ENCODE measurements at places on chromosomes 5 and 9.

- no peak for DNase-seq
Observed at GRCh38 chr5:179274321-179275315, 70.6 kb downstream of the ADAMTS2 start.

DNA sequence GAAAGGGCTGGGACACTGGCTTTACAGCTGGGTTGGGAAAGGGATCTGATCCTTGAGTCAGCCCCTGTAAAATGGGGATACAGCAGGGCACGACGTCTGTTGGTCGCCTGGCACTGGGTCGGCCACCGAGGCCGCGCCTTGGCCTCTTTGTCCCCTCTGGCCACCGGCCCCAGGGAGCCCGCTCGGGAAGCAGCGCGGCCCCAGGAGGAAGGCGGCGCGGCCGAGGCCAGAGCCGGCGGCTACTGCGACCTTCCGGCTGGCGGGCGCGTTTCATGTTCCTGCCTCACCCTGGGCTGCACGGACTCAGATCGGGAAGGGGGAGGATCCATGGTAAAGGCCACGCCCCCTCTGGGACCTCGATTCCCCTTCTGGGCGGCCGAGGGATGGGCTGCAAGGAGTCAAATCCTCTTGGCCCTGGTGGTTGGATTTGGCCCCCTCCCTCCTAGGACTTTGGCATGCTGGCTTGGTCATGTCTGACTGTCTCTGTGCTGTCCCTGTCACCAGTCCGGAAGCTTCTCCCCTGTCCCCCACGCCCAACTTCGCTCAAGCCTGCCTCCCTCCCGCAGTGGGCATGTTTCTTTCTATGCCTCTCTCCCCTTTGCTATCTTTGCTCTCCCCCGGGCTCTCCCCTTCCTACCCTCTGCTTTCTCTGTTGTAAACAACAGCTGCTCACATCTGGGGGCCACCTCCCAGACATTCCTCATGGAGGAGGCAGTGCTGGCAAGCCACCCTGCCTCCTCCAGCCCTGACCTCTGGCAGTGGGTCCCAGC is 25.8 kb downstream of the FPGS start:
- DNase-seq: no peak

DNA sequence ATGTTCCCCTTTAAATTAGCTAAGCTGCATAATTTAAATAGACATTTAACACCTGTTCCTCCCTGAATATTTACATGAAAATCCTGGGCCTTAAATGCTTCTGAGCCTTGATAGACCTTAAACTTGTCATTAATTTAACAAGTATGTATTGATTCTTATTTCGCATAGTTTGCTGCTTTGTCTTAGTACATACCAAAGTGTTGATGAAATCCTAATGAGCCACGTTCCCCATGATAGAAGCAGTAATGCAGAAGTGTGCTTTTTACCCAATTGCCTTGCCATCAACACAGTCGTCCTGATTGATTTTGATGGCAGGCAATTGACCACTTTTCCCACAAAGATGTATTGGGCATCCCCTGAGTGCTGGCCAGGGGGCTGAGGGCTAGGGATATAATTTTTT is 213.5 kb downstream of the SGCD start:
- DNase-seq: no peak

GRCh38 chr5:15550502-15551112 is 50.6 kb downstream of the FBXL7 start:
- DNase-seq: no peak
